ENCODE measurements at places on chromosomes 11 and 22.

DNA sequence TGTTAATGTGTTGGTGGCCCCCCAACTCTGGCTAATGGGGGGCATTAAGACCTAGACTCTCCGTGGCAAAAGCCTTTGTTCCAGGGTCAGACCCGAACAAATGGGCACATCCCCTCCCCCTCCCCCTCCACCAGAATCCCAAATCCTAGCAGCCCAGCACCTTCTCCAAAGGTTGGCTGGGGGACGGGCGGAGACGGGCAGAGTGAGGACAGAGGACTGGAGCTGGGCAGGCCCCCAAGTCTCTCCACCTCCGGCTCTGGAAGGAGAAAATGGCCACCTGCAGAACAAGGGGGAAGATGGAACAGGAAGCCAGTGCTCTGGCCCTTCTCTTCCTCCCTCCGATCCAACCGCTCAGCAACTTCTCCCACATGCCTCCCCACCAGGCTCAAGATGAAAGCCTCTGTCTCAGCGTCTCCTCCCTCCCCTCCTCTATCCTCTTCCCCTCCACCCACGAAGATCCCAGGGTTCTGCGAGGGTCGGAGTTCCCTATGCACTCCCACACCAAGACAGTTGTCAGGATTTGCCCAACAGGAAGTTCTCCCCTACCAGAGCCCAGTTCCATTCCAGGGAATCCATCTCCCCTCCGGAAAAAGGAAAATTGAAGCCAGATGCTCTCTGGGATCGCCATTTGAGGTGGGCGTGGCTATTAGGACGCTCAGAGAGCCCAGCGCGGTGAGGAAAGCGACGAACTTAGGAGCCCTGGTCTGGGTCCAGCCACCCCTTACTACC, 20.1 kb downstream of the ADA2 start:
- DNase-seq = peak; percentile 62

GRCh38 chr11:111372538-111372937, 6.5 kb downstream of the POU2AF1 start:
- no peak for DNase-seq

DNA sequence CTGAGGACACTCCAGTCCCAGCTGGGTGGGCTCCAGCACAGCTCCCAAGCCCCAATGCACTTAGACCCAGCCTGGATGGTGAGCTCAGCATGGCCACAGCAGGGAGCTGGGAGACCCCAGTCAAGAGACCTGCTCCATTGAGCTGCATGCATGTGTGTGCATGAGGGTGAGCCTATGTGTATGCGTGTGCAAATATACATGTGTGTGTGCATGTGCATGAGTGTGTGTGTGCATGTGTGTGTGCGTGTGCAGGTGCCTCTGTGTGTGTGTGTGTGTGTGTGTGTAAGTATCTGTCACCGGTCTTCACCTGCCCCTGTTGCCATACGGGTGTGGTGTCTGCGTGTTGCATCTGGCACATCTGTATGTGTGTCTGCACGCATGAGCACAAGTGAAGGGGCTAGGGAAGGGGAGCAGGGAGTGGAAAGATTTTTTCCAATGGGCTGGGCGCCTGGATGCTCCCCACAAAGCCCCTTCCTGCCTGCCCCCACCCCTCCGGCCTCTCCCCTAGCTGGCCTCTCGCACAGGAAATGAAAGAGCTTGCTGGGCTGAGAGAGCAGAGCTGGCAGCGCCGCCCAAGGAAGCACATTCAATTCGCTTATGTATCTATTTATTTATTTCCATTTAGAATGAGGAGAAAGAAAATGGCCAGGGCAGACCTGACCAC, 4.1 kb downstream of the TSPAN32 start:
- peak; percentile 91 for DNase-seq

- DNase-seq = no peak
These were observed 10.4 kb upstream of the TUB start for GRCh38 chr11:8070417-8071115.

GRCh38 chr22:49323751-49324415, 503.8 kb downstream of the BRD1 start:
- no peak for DNase-seq

DNA sequence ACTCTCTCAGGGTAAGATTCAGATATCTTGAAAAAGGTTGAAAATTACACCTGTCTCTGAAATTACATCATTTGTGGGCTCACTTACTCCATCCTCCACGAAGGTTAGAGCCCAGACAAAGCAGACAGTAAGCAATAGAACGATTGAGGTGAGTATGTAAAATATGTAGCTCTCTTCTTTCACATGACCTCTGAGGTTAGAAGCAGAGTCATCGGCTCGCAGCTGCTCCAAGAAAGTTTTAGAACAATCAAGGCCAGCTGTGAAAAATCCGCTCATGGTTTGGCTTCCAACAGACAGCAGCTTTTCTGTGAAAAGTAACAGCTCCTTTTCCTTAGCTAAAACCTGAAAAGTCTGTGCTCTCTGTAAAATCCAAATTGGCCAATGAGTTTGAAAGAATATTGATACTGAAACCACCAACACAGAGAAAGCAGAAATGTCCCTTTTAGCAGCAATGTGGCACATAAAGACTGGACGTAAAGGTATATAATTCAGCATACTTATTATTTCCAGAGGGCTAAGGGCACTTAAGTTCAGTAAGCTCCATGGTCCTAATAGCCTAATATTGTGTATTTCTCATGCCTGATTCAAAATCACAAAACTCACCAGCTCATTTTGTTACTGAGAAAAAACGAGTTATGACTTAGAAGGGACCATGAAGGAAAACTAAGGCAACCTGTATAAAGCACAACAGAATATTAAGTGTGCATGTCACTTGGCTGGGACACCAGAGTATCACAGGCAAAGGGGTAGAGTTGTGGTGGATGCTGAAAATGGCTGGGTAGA, 78.2 kb downstream of the FAM76B start:
- DNase-seq = no peak

GRCh38 chr11:123472236-123472935, 42.3 kb downstream of the GRAMD1B start:
- DNase-seq = no peak

GRCh38 chr11:66914505-66914904, 43.7 kb downstream of the PC start:
- DNase-seq = no peak

GRCh38 chr11:64724863-64725532, 2.0 kb upstream of the NRXN2 start:
- no peak for DNase-seq

- no peak for DNase-seq
These were observed 40.8 kb downstream of the PGM2L1 start for GRCh38 chr11:74357449-74357848.

DNA sequence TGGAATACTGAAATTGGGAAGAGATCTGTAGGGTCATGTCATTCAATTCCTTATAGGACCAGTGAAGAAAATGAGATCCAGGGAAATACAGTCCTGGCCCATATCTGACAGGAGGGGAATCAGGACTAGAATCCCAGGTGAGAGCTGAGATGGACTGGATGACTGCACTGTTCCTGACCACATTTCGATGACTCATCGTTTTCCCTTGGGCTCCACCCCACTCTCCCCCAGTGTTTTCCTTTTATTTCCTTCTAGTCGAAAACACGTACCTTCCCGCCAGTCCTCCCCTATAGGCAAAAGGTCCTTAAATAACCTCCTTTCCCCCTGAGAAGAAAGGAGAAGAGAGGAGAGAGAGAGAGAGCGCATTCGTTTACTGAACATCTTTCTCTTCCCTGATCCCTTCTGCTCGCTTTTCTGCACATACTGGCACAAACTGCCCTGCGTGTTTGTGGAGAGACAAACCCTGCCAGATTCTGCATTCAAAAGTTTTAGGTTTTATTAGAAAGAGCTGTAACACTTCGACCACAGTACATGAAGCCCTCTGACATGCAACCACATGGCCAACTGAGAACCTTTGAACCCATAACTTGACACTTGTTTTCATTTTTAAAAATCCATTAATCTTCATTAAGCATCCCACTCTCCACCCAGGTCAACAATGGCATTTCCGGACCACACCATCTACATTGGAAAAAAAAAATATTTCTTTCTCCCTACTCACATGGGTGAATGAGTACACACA, 565.7 kb downstream of the METTL15 start:
- DNase-seq = no peak

GRCh38 chr11:16767137-16767536, 28.7 kb downstream of the C11orf58 start:
- no peak for DNase-seq

- no peak for DNase-seq
These were observed 108.9 kb upstream of the NCAM1 start for GRCh38 chr11:112852143-112852866.

DNA sequence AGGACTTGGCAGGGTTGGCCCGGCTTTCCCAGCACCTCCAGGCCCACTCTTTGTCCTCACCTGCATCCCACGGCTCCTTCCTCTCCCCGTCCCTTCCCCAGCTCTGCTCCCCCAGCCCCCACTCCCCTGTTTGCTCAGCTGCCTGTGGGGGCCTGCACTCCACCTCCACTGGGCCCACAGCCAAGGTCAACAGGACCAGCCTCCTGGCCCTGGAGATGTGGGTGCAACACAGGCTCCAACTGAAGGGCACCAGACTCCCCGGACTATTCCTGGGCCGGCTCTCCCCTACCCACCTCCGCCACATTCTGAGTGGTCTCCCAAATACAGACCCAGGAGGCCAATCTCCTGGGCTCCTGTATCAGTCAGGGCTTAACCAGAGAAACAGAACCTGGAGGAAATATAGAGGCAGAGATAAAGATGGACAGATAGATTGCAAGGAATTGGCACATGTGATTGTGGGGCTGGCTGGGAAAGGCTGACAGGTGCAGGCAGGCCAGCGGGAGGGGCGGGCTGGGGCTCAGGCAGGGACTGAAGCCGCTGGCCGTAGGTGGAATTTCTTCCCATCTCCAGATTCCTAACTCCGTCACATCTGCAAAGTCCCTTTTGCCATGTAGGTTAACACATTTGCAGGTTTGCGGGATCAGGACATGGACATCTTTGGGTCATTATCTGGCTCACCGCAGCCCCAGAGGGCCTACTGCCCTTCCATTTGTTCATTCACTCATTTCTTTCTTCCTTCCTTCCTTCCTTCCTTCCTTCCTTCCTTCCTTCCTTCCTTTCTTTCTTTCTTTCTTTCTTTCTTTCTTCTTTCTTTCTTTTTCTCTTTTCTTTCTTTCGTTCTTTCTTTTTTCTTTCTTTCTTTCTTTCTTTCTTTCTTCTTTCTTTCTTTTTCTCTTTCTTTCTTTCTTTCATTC, 45.8 kb upstream of the MYH9 start:
- DNase-seq = peak; percentile 78

GRCh38 chr11:33474866-33475265, 217.7 kb downstream of the HIPK3 start:
- DNase-seq = no peak

DNA sequence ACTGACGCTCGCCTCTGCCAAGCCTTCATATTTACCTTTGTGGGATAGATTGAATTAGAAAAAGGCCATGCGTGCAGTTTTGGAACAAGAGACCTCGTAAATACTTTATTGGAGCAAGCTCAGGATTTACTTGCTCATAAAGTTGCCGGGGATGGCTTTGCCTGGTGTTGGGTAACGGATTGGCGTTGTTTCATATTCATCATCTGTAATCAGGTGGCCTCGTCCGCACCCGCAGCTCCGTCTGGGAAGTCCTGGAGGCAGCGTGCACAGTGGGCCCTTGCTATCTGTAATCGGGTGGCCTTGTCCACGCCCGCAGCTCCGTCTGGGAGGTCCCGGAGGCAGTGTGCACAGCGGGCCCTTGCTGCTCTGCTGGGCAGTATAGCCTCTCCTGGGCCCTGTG, 1209.3 kb downstream of the BRD1 start:
- no peak for DNase-seq

GRCh38 chr11:11937433-11937832, 71.0 kb downstream of the DKK3 start:
- DNase-seq = no peak

DNA sequence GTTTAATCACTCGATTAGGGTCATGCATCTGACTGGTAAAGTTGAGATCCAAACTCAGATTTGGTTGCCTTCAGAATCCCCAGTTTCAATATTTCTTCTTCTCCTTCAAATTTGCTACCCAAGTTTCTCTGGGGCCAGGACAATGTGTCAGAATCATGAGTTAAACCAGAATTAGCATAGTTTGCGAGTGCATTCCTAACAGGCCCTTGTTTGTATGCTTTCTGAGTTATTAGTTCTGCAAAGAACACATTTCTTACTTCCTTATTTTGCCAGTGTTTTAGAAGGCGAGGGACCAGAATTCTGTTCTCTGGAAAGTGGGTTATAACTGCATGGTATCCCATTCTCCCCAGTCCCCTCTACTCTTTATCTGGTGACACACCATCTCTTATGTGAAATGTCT, 112.0 kb downstream of the ARL14EP start:
- DNase-seq = no peak

GRCh38 chr11:124778281-124778680, 16.2 kb upstream of the ESAM start:
- DNase-seq = no peak

DNA sequence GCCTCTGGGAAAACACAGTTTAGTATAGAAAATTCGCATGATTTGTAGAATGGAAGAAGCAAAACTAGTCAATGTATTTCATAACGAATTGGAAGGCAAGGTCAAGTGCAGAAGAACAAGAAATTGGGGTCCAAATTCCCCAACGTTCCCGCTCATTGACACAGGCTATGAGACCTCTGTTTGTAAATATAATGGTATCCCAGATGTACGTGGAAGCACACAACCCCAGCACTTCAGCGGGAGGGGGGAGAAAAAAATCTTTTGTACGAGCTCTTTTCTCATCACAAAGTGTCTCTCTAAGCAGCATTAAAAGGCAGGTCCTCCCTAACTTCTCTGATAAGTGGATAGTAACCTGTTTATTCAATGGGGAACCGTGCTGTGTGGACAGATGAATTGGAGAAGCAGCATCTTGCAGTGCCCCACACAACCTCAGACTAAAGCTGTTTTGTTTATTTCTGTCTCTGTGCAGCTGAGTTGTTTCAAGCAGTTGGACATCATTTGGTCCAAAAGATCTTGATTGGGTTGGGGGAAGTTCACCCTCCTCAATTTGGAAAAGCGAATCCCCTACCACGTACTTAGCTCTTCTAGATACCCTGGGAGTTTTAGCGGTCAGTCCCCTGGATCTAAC, 1.1 kb upstream of the GAB2 start:
- no peak for DNase-seq

GRCh38 chr11:47327025-47327424, 25.5 kb downstream of the MYBPC3 start:
- DNase-seq = no peak

DNA sequence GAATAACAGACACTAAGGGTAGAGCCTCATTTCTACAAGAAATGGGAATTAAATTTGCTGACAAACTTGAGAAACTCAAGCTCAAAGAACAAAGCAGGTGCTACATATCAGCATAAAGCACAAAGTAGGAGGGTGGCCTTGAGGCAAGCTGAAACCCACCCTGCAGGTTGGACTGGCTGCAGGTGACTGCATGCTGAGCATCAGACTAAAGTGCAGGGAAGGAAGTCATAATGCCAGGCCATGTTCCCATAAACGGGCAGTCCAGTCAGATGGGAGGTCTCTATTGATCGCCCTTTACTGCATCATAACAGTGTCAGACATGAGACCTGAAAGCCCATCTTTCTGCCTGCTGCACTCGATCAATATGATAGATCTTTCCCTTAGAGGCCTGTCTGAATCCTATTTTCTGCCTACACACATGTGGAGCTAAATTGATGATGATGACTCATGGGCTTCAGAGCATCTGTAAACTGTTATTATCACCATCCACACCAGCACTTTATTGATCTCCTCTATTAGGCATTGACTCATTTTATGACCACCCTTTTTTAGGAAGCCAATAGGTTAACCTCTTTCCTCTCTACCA, 224.5 kb upstream of the DDI1 start:
- no peak for DNase-seq

Data from left lung (tissue), 14 donors.